ENCODE measurements at places on chromosomes 2 and 18. TPM values are rescaled to one million over a fixed set of nuclear protein-coding genes. Genes with fewer than 3 reads are reported as not detected.

The NTSR2 gene
- not detected for total RNA-seq

The STEAP3 gene
- 44.4 TPM for total RNA-seq

DNA sequence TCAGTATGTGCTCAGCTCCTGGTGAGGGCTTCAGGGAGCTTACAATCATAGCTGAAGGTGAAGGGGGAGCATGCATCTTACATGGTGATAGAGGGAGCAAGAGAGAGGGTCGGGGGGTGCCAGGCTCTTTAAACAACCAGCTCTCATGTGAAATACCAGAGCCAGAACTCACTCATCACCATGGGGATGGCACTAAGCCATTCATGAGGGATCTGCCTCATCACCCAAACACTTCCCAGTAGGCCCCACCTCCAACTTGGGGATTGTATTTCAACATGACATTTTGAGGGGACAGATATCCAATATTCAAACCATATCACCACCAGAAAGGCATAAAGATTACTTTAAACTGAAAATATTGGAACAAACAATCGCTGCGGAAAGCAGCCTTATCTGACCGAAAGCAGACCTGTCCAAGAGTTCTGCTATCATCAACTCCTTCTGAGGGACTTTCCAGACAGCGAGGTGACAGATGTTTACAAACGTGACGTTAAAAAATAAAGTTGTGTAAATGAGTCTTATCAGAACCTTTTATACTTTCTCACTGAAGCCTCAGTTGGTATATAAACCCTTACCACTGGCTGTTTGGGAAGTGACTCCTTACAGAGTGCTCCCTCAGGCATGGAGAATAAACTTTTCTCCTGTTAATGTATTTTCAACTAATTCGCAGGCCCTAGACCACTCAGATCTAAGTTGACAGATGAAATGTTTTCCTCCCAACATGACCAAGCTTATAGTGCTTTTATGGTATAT, 35.5 kb upstream of the PTH2R start:
- DNase-seq: no peak
- H3K36me3 ChIP-seq: no peaks in the 10 kb centered on the region
- H3K4me1 ChIP-seq: peaks cover 8% of the 10 kb centered on the region
- no peak overlapping the region for H3K4me3 ChIP-seq
- peak overlapping the region; percentile 77 for H3K27ac ChIP-seq
- H3K27me3 ChIP-seq: no peaks in the 10 kb centered on the region

DNA sequence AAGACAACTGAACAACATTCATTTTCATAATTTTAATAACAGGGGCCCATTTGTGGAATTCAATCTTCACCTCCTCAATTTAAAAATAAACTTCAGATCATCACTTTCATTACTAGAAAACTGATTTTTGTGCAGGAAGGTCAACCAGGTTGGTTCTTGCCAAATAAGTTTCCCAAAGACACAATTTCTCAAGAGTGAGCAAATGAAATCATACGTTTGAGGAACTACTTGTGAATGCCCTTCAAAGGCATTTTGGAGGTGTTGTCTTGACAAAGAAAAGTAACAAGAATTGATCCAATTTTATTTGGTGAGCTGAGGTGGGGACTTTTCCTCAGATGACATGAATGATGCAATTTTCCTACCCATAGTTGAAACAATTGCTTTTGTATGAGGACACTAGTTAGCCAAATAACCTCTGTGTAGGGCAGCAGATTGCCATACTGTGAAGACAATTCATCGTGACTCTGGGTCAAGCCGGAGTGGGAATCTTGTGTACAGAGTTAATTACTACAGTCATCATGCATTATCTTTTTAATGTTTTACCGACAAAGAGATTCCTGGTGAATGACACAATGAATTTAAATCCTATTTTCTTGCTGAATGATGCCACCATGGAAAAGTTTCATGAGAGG, 121.8 kb downstream of the TGFA start:
- no peaks in the 10 kb centered on the region for H3K27me3 ChIP-seq
- no peaks in the 10 kb centered on the region for H3K4me1 ChIP-seq
- no peak overlapping the region for H3K27ac ChIP-seq
- DNase-seq: no peak

GRCh38 chr2:239774933-239775622, 250.1 kb downstream of the NDUFA10 start:
- H3K27ac ChIP-seq: no peak overlapping the region
- no peaks in the 10 kb centered on the region for H3K4me1 ChIP-seq
- no peak for DNase-seq
- H3K36me3 ChIP-seq: no peaks in the 10 kb centered on the region
- no peak overlapping the region for H3K4me3 ChIP-seq
- H3K27me3 ChIP-seq: no peaks in the 10 kb centered on the region

DNA sequence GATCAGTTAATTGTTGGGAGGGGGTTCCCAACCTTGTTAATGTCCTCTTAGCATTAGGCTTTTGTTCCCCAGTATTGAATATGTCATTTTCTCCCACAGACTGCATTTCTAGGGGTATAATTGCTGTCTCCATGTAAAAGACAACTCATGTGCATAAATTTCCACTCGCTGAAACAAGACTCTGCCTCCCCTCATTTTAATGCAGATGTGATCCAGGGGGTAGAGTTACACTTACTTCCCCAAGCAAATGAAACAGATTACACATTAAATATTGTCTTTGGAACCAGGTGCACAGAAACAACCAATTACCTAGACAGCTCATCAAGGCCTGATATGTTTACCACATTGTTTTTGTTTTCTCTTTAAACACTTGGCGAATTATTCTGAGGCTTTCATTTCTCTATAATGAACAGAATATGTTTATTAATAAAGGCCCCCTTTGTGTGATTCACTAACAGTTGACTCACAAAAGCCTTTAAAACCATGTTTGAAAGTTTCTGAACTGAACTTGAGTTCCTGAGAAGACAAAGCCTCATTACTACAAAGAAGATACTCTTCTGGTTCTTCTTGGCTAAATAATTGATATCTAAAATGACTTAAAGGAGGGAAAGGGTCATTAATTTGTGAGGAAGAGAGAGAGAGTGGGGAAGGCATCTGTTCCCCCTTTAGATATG, 15.0 kb upstream of the ACVR1 start:
- no peaks in the 10 kb centered on the region for H3K36me3 ChIP-seq
- H3K27me3 ChIP-seq: no peaks in the 10 kb centered on the region
- no peak for DNase-seq
- H3K4me3 ChIP-seq: no peak overlapping the region
- H3K27ac ChIP-seq: no peak overlapping the region
- no peaks in the 10 kb centered on the region for H3K4me1 ChIP-seq

- no peak for DNase-seq
- H3K4me1 ChIP-seq: peaks cover 10% of the 10 kb centered on the region
- peaks cover 11% of the 10 kb centered on the region for H3K36me3 ChIP-seq
- H3K4me3 ChIP-seq: no peak overlapping the region
Observed at GRCh38 chr2:189444322-189444721, 3.0 kb downstream of the WDR75 start.

GRCh38 chr18:39774957-39775598, 2180.0 kb upstream of the PIK3C3 start:
- no peak overlapping the region for H3K27ac ChIP-seq
- H3K4me1 ChIP-seq: no peaks in the 10 kb centered on the region
- H3K4me3 ChIP-seq: no peak overlapping the region
- H3K27me3 ChIP-seq: no peaks in the 10 kb centered on the region
- H3K36me3 ChIP-seq: no peaks in the 10 kb centered on the region
- DNase-seq: no peak

DNA sequence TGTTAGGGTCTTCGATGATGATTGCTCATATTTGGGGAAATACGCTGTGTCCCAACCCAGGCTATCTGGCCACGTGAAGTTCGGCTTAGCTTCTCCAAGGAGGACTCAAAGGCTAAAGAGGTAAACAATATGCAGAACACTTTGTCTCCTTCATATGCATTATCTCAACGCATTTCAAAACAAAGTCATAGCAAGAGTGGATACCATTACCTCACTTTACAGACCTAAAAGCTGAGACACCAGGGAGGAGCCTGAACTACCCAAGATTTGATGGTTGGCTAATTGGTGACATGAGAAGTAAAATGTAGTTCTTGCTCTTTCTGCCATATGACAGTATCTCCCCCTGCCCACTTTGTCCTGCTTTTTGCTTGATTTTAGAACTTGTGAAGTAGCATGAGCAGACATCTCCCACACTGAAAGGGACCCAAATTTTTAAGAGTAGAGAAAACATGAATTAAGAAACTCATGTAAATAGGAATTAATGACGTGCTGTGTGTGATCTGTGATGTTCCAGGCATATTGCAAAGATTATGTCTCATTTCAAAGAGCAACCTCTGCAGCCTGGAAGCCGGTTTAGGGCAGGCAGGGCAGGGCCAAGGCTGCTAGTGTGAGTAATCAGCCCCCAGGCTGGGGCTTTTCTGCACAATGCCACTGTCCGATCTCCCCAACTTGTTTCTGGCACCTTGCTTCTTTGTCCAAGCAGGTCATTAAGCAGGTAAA, 144.5 kb downstream of the BCL11A start:
- H3K27me3 ChIP-seq: no peaks in the 10 kb centered on the region
- H3K27ac ChIP-seq: no peak overlapping the region
- no peaks in the 10 kb centered on the region for H3K36me3 ChIP-seq
- H3K4me3 ChIP-seq: no peak overlapping the region

DNA sequence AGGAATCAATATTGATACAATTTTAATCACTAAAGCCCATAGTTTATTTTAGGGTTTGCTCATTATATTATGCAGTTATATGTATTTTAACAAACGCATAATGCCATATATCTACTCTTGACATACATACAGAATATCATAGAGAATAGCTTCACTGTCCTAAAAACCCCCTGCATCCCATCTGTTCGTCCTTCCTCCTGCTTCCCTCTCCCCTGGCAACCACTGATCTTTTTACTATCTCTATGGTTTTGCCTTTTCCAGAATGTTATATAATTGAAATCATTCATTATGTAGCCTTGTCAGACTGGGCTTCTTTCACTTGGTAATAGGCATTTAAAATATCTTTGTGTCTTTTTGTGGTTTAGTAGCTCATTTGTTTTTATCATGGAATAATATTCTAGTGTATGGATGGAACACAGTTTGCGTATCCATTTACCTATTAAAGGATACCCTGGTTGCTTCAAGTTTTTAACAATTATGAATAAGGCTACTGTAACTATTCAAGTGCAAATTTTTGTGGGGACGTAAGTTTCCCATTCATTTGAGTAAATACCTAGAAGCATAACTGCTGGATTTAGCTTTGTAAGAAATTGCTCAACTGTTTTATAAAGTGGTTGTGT, 801.6 kb upstream of the GCFC2 start:
- no peaks in the 10 kb centered on the region for H3K27me3 ChIP-seq
- H3K4me3 ChIP-seq: no peak overlapping the region
- H3K4me1 ChIP-seq: peaks cover 6% of the 10 kb centered on the region

- H3K36me3 ChIP-seq: no peaks in the 10 kb centered on the region
- no peak overlapping the region for H3K27ac ChIP-seq
- DNase-seq: no peak
- no peaks in the 10 kb centered on the region for H3K27me3 ChIP-seq
Observed at GRCh38 chr2:74225698-74226459, 27.5 kb downstream of the MTHFD2 start.

- H3K36me3 ChIP-seq: no peaks in the 10 kb centered on the region
- no peak overlapping the region for H3K4me3 ChIP-seq
- H3K27ac ChIP-seq: no peak overlapping the region
- no peaks in the 10 kb centered on the region for H3K27me3 ChIP-seq
- DNase-seq: no peak
Observed at GRCh38 chr18:34595690-34596089, 114.4 kb upstream of the DTNA start.

GRCh38 chr2:165820296-165820695, 26.2 kb upstream of the GALNT3 start:
- no peaks in the 10 kb centered on the region for H3K27me3 ChIP-seq
- H3K27ac ChIP-seq: no peak overlapping the region
- no peak for DNase-seq
- no peaks in the 10 kb centered on the region for H3K36me3 ChIP-seq
- no peak overlapping the region for H3K4me3 ChIP-seq

GRCh38 chr2:172293952-172294351, 133.4 kb upstream of the ITGA6 start:
- no peak overlapping the region for H3K4me3 ChIP-seq
- H3K36me3 ChIP-seq: no peaks in the 10 kb centered on the region
- DNase-seq: no peak
- H3K27me3 ChIP-seq: no peaks in the 10 kb centered on the region

- no peaks in the 10 kb centered on the region for H3K36me3 ChIP-seq
- H3K27me3 ChIP-seq: no peaks in the 10 kb centered on the region
- no peak overlapping the region for H3K4me3 ChIP-seq
Observed at GRCh38 chr2:11579867-11580659, 46.2 kb downstream of the GREB1 start.

- H3K27me3 ChIP-seq: no peaks in the 10 kb centered on the region
- no peak for DNase-seq
- H3K4me1 ChIP-seq: peaks cover 16% of the 10 kb centered on the region
- no peak overlapping the region for H3K27ac ChIP-seq
Observed at GRCh38 chr2:55415300-55415699, 4.4 kb downstream of the CCDC88A start.

DNA sequence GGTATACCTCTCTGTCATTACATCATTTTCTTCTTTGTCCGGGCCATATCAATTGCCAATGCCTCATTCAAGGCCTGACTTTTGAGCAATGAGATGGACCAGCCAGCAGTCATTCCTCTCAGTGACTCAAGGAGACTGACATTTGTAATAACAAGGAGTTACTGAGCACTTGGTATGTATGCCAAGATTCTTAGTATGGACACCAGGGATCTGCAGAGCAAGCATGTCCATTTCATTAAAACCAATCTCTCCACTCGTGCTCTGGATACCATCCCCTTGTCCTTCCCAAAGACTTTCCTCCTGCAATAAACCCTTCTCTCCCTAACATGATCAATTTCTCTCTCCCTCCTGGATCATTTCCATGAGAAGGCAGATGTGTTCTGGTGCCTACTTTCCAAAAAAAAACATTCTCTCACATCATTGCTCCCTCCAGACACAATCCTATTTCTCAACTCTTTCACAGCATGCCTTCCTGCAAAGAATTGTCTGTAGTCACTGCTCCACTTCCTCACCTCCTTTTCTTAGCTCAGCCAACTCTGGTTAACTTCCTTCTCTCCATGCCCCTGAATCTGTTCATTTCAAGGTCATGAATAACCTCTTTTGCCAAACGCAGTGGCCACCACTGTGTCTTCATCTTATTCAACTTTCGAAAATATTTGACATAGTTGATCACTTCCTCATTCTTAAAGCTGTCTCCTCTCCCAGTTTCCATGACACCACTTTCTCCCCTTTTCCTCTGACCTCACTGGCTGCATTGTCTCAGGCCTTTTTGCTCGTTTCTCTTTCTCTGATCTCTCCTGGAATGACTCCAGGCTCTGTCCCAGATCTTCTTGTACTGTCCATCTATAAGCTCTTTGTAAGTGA, 102.8 kb upstream of the CYP1B1 start:
- DNase-seq: no peak
- no peak overlapping the region for H3K4me3 ChIP-seq
- H3K4me1 ChIP-seq: peaks cover 53% of the 10 kb centered on the region
- H3K36me3 ChIP-seq: no peaks in the 10 kb centered on the region
- H3K27ac ChIP-seq: peak overlapping the region; percentile 51
- H3K27me3 ChIP-seq: no peaks in the 10 kb centered on the region

DNA sequence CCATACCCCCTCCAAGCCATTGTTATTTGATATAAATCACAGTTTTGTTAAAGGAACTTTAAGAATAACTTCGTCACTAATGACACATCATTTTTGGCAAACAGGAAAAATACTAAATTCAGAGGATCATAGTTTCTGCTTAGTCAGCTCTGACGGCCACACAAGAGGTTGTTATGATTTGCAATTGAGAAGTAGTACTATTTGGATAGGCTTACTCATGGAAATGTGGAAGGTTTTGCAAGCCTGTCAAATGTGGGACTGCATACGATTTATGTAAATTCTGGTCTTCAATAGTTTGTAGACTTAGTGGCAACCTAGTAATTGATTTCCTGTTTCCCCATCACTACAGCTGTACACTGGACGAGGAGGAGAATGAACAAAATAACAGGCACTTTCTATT, 108.1 kb downstream of the ARHGEF33 start:
- no peaks in the 10 kb centered on the region for H3K4me1 ChIP-seq
- H3K36me3 ChIP-seq: peaks cover 7% of the 10 kb centered on the region
- no peaks in the 10 kb centered on the region for H3K27me3 ChIP-seq

Measured in liver (tissue), 10 donors.